ENCODE measurements at places on chromosomes 13 and 19.

- no peak for DNase-seq
These were observed 46.7 kb downstream of the ZNF729 start for GRCh38 chr19:22332924-22333323.

GRCh38 chr19:43651758-43652545 lies 12.3 kb upstream of the CADM4 start:
- DNase-seq = peak; percentile 79

GRCh38 chr19:32373585-32374295 lies 28.3 kb downstream of the ZNF507 start:
- peak; percentile 18 for DNase-seq

DNA sequence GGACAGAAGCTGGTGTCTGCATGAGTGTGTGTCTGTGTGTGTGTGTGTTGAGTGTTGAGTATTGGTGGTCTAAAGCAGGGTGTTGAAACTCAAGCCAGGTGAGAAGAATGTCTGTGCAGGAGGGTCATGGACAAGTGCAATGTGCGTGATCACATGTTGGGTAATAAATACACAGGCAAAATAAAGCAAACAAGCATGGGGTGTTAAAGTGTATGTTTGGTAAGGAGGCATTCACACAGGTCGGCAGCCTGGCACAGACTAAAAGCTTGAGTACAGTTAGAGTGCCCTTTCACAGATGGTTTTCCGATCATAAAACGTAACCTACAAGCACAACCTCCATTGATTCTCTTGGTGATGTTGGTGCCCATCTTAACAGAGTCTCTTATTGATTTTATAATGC lies 476.9 kb upstream of the KLHL1 start:
- no peak for DNase-seq

- no peak for DNase-seq
These were observed 1.4 kb downstream of the LRFN1 start for GRCh38 chr19:39319098-39319891.

DNA sequence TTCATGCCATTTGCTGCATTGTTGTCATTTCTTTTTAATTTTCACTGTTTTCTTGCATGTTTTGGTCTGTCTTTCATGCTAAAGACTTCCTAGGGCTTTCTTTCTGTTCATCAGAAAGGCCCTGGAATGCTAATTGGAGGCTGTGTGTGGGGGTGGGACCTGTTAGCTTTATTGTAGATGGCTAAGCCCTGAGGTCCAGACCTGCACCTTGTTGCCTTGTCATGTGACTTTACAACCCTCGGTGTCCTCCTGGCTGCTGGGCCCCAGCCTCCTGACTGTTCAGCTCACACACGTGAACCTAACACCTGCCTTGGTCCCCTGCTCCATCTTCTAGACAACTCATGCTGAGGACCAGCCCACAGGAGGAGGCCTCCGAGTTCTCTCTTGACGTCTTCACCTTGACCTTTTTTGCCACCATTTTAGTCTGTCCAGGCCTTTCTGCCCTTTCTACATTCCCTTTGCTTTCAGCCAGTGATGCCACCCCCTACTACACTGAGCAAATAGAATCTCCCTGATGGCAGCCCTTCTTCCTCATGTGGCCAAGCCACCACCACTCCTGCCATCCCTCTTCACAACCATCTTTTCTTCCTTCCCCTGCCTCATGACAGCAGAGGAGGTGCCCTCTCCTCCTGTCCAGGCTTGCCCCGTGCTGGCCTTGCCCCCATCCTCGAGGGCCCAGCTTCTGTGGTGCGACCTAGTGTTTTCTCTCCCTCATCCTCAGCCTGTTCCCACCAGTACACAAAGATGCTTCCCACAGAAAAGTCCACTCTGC lies 41.4 kb upstream of the GPI start:
- no peak for DNase-seq

GRCh38 chr13:24304620-24305019 lies 4.8 kb upstream of the C1QTNF9 start:
- DNase-seq = no peak

GRCh38 chr13:80249516-80250212 lies 91.3 kb downstream of the SPRY2 start:
- no peak for DNase-seq
